ENCODE measurements at places on chromosomes 7 and 10.

- no peak for DNase-seq
Measured at GRCh38 chr10:122588381-122588780, 27.8 kb downstream of the DMBT1 start.

DNA sequence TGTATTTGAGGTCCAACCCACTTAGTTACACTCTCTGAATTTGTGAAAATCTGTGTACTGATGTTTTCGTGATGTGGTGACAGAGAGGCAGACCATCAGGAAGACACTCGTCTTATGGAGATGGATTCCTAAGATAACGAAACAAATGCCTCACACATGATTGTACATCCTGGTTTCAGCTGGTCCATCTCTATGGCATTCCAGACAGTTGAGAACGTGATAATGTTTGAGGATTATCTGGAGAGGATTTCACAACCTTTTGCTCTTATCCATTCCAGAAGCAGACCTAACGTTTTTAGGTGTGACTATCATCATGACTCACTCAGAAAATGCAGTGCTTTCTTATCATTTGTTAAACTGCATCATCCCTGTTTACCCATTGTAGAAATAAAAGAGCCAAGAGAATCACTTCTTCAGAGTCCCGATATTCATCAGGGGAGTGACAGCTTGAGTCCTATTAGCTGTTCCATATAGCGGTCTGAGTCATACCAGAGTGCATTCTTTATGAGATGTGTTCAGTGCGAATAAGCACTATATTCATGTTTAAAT is 74.5 kb downstream of the BMPER start:
- DNase-seq: no peak

DNA sequence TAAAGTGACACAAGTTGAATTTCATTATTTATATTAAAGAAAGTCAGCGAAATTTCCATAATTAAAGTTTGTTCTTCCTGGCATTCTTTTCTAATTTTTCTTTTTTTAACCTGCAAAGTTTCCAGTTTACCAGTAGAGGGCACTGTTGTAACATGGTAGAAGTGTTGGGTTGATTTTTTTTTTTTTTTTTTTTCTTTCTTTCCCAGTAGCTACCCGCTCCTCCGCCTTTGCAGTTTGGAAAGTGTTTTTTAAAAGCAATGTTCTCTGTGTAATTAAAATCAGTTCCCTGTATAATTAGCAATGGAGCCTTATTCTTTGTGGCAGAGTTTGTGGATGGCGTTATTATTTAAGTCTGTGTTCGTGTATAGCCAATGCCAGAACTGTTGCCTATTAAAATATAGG is 53.7 kb downstream of the TAF3 start:
- DNase-seq: peak; percentile 40

- peak; percentile 62 for DNase-seq
Measured at GRCh38 chr7:139777133-139777891, 486 bp downstream of the HIPK2 start.

DNA sequence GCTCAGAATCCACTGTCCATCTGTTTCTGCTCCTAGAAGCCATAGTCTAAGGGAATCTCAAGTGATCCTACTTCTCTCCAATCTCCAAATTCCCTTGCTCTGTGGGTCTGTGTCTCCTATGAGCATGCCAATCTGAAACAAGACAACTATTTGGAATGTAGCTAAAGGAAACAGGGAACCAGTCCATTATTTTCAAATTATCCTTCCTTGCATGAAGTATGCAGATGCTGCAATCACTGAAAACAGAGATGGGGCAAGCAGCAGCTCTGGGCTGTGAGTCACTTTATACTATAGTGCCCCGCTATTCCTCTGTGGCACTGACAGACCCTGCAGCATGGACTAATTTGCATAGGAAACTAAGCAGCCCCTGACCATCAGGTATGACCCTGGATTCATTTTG is 76.9 kb upstream of the PRSS58 start:
- DNase-seq: no peak

- DNase-seq: no peak
Measured at GRCh38 chr10:47359626-47360418, 11.7 kb downstream of the RBP3 start.
